ENCODE measurements at places on chromosomes 2 and 18.

- no peak for DNase-seq
These were observed 80.7 kb upstream of the CABLES1 start for GRCh38 chr18:23054553-23054952.

DNA sequence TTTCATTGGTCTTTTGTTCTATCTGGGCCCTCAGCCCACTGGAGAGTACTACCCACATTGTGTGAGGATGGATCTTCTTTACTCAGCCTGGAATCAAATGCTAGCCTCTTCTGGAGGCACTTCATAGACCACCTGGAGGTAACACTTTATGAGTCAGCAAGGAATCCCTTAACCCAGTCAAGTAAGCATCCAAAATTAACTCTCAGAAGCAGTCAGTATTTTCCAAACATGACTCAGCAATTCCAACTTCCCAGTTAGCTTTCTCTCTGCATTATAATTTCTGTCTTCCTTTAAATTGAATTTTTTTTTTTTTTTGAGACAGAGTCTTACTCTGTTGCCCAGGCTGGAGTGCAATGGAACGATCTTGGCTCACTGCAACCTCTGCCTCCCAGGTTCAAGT lies 142.7 kb downstream of the ACKR3 start:
- DNase-seq, result no peak

DNA sequence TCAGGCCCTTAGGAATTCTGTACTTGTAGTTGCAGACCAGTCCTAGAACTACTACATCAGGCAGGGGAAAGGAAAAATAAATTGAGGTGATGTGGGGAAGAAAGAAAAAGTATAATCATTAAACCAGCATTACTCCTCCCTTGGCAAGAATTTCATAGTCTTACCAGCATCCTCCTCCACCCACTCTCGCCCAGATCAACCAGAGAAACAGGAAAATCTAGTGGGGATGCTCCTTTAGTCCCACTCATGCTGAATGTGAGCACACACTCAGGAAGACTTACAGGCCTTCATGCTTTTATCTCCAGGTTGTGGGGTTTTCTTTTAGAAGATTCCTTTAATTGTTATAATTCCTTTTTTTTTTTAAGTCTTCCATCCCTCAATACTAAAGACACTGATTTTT lies 129.3 kb upstream of the CCDC150 start:
- DNase-seq, result no peak

DNA sequence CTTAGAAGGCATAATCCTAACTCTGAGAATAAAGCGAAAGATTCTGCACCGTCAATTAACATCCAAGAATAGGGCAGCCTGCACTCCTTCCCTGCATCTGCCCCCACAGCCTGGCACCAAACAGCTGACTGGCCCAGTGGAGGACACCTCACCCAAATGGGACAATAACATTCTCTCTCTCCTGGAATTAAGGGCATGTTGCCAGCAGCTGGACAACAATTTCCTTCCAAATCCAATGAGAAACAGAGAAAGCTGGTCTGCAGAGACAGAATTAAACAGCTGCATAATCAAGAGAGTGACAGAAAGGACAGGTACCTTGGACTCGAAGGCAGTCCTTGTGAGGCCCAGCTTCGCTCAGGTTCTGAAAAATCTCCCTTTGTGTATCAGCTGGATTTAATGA lies 15.0 kb downstream of the COX7A2L start:
- DNase-seq, result no peak

DNA sequence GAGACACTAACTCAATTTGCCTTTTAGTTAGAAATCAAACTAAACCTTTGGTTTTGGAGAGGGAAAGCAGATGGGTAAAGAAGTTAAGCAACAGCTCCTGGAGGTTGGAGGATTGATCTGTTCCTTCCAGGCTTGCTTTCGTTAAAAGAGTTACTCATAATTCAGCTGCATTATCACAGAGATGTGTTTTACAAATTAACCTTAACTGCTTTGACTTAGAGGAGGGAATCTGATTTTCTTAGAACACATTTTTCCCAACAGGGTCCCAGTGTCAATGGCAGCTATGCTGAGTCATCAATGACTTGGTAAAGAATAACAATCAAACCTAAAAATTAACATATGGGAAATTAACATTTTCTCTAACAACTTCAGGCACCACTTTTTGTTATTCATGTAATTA lies 113.4 kb downstream of the COPS8 start:
- no peak for DNase-seq

DNA sequence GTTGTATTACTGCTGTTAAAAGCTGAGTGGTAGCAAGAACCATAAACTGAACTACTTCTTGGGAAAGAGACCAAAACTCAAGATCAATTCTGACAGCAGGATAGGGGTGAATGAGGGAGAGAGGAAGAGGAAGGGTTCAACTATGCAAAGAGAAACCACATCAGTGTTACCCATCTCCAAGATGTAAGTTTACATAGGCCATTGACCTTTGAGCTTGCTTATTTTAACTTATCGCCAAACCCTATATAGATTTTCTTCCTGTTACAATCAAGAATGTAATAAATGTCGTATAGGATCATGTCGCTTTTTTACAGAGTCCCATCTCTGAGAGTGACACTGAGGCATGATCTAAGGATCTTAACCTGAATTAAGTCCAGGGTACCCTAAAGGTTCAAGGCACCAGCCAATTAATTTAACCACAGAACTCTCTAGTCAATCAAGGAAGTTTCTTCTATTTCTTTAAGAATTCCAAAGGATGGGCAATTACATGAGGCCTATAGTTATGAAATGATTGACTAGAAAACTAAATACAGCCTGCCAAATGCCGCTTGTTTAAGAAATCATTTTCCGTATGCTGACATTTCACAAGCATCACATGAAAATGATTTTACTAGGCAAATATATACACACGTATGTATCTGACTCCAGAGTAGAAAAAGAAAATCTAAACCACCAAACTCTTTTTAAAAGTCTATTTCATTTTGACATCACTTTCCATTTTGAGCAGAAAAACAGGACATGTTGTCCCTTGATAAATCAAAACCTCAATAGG lies 11.8 kb downstream of the RND3 start:
- no peak for DNase-seq

GRCh38 chr2:134379293-134379692 lies 125.4 kb downstream of the MGAT5 start:
- no peak for DNase-seq

GRCh38 chr2:147364597-147364996 lies 480.2 kb upstream of the ACVR2A start:
- no peak for DNase-seq

DNA sequence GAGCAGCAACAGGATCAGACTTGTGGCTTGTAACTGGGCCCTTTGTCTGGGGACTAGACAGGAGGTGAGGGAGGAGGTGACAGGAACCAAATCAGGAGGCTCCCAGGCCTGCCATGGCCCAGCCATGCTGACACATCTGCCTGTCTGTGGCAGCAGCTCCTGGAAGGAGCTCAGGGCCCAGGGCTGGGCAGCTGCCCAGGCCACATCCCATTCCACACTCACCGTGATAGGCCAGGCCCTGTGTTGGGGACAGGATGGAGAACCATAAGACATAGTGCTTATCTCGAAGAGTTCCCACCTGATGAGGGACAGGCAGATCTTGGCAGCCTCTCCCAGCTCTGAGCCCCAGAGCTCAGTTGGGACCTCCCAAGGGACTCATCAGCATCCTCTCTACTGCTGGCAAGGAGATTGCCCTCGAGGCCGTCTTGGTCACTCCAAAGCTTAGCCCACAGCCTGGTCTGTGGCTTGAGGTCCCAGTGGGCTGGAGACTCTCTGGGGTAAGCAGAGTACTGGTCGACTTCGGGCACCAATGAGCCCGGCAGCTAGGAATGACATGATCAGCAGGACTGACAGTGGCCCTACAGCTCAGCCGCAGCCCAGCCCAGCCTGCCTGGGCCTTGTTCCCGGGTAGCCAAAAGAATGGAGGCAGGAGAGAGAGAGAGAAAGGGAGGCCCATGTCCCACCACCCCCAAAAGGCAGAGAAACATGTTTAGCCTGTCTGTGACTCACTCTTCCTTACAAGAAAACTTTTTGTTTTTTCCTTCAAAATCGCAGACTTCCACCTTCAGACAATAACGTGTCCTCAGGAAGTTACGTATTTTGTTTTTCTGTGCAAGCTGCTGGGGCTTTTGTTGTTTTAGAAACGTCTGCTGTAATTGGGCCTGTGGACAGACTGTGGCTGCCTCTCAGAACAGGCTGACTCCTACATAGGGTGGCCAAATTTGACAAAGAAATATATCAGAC lies 82.1 kb downstream of the HS1BP3 start:
- DNase-seq, result no peak

DNA sequence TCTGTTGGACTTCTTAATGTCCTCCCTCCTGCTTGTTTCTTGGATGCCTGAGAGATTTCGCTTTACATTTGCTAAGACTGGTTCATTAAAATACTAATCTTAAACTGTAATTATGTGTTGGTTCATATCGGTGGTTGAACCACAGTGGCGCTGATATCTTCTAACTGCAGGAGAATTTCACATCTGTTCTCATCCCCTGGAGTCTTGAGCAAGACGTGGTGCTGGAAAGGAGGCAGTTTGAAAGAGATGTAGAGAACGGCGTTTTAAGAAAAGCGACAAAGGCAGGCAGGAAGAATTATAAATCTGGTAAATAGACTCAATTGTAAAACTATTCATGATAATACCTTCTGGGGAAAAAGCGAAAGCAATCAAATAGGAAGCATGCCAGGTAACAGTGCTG lies 79.5 kb downstream of the NXPH2 start:
- no peak for DNase-seq

DNA sequence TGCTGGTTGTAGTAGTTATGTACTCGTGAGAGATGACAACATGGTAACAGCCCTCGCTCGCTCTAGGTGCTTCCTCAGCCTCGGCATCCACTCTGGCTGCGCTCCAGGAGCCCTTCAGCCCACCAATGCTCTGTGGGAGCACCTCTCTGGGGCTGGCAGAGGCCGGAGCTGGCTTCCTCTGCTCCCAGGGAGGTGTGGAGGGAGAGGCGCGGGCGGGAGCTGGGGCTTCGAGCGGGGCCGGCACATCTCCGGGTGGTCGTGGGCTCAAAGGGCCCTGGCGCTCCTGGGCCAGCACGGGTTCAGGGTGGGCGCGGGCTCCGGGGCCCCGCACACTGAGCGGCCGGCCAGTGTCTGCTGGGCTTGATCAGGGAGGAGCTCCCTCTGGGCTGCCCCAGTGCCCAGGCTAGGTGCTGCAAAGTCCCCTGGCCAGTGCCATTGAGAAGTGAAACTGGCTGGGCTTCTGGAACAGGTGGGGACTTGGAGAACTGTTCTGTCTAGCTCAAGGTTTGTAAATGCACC lies 1012.1 kb downstream of the CNTNAP5 start:
- no peak for DNase-seq

GRCh38 chr2:207240649-207241048 lies 74.9 kb upstream of the KLF7 start:
- no peak for DNase-seq

GRCh38 chr2:239093542-239093941 lies 245.7 kb downstream of the TWIST2 start:
- DNase-seq, result no peak

GRCh38 chr2:197828464-197829135 lies 24.2 kb downstream of the PLCL1 start:
- no peak for DNase-seq

- DNase-seq, result no peak
These were observed 146.4 kb upstream of the ID2 start for GRCh38 chr2:8535469-8535795.

- DNase-seq, result no peak
These were observed 37.8 kb upstream of the EFEMP1 start for GRCh38 chr2:55961318-55961911.

DNA sequence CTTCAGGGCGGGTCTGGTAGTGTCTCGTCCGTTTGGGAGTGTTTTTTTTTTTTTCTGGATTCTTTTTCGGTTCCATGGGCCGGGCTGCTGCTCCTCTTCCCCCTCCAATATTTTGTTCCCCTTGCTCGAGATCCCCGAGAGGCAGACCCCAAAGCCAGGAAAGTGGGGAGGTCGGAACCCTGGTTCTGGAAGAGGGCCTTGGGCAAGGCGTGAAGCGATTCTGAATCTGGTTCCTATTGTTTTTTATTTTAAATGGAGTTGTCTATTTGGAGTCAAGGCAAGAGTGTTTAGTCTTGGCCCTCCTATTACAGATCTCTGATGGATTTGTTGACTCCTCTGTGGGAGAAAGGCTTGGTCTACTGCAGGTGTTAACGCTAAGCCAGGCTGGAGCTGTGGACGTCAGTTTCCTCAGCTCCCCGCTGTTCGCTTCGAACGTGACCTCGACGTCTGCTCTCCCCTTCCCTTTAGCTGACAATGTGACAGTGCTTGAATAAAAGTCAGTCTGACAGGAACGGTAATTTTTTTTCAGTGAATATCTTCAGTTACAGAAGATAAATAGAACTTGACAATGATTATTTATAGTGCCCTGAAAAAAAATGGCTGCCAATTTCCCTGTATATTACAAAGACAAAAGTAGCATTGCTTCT lies 683 bp upstream of the DNAJC27 start:
- DNase-seq, result no peak

DNA sequence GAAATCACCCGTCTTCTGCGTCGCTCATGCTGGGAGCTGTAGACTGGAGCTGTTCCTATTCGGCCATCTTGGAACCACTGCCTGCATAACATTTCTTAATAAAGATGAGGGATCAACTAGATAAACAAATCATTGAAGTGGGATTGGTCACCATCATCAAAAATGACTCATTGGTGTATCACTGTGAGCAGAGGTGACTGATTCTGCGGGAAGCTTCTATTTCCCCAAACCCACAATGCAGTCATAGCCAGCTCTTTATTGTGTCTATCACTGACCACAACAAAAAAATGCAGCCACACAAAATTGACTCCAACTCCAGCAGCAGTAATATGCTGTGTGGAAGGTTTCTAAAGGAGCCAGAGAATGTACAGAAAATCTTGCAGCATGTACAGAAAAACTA lies 630.7 kb upstream of the HS6ST1 start:
- no peak for DNase-seq

GRCh38 chr2:118097657-118098056 lies 9.4 kb downstream of the INSIG2 start:
- DNase-seq, result no peak

- no peak for DNase-seq
These were observed 238.4 kb upstream of the SMAD2 start for GRCh38 chr18:48168861-48169260.

GRCh38 chr2:70482401-70482800 lies 71.2 kb downstream of the TGFA start:
- DNase-seq, result no peak

- no peak for DNase-seq
These were observed 310.2 kb upstream of the FIGN start for GRCh38 chr2:164046040-164046439.

DNA sequence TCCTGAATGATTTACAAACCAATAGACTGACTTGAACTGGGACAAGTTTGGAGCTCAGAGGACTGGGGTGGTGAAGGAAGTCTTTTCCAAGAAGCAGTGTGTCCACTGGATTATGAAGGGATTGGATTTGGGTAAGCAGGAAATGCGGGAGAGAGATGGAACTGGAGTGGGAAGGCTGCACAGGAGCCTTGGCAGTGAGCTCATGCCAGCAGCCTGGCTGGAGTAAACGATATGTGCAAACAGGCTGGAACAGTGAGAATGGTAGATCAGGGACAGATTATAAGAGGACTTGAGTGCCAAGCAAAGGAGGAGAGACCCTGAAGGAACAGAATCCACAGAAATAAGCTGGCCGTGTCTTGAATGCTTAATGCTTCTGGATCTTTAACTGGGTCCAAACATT lies 121.9 kb upstream of the GATA6 start:
- no peak for DNase-seq

- no peak for DNase-seq
These were observed 96.7 kb downstream of the ZNF385B start for GRCh38 chr2:179764710-179765109.

All from GM12892 (cell line).